ENCODE measurements at places on chromosomes 12 and 14.
A peak's percentile ranks its signal among the peaks of the same experiment; 100 is the strongest.

DNA sequence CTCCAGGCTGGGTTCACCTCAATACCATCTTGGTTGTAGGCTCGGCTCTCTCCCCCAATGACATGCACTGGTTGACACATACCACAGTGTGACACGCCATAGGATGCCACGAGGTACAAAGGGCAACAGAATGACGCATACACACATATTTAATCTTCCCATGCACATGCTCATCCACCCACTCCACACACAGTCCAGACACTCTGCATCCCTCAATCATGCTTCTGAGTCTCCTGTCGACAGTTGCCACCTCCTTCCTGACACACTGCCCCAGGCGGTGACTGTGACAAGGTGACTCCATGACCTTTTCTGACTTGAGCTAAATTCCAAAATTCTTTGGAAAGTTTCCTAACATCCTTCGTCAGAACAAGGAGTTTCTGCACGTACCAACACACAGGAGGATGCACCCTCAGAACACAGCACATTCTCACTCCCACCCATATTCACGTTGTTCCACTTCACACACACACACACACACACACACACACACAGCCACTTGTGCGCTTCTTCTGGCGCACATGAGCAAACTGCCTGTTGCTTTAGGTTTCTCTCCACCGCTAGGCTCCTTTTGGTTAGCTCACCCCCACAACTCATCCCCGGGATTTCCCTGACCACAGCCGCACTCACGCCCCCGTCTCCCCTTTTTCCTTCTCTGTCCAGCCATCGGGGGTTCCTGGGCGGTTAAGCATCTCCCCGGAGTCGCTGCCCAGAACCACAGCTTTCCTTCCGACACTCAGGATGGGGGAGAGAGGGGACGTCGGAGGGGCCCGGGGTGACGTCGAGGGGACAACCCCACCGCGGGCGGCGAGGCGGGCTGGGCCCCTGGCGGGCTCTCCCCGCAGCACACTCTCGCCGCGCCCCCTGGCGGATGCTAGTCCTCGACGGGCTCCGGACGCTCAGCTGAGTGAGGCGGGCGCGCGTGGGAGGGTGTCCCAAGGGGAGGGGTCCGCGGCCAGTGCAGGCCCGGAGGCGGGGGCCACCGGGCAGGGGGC is 536 bp upstream of the WNT1 start:
- peak; percentile 77 for DNase-seq

DNA sequence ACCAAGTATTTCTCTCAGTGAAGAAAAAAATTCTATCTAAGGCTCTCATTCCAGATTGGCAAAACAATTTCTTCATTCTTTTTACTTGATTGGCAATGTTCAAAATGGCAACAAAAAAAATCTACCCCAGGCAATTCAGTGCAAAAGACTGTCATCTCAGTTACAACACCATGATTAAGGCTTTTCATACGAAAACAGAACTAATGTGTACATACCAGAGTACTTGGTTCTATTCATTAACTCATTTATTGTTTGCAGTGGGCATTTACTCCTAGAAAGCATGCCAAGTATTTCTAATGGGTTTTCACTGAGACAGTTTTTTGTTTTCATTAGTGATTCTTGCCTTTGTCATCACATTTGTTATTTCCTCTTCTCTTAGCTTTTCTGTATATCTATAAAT is 33.0 kb downstream of the DBX2 start:
- no peak for DNase-seq

DNA sequence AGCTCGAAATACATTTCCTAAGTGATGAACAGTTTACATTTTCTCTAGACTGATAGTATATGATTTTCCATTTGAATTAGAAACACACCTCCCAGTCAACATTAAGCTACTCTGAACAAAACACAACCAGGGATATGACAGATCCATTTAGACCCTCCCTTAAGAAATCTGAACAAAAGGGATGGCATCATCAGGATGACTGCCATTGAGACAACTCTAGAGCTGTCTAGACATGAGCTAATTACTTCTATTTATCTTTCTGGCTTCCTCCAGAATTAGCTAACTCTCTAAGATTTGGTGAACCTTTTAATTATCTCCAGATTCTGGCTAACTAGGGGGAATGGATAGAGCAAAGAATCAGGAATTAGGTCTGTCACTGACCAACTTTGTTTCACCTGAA is 92.9 kb upstream of the IGF1 start:
- DNase-seq, result no peak

- DNase-seq, result no peak
These were observed 13.0 kb downstream of the SLC25A3 start for GRCh38 chr12:98606359-98606988.

- no peak for DNase-seq
These were observed 282.4 kb downstream of the ZFP36L1 start for GRCh38 chr14:68510201-68511128.

DNA sequence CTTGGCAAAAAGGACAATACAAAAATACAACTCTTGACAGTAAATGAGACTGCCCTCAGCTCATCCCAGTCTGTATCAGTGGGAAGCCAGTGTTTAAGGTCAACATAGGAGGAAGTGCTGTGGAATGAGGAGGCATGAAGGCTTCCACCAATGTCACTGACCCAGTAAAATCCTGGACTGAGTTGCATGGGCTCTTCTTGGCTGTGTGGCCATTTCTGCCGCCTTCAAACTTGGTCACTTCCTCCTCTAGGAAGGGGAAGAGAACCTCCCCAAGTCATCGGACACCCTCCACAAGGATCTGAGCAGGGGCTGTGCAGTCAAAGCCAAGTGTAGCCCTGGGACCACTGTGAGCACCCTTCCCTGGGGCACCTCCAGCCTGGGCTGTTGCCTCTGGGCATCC is 11.9 kb downstream of the GPR68 start:
- no peak for DNase-seq

Data from activated CD8-positive, alpha-beta memory T cell treated with anti-CD3 and anti-CD28 coated beads for 48 hours (primary cell).